ENCODE measurements at places on chromosomes 11 and 22.

DNA sequence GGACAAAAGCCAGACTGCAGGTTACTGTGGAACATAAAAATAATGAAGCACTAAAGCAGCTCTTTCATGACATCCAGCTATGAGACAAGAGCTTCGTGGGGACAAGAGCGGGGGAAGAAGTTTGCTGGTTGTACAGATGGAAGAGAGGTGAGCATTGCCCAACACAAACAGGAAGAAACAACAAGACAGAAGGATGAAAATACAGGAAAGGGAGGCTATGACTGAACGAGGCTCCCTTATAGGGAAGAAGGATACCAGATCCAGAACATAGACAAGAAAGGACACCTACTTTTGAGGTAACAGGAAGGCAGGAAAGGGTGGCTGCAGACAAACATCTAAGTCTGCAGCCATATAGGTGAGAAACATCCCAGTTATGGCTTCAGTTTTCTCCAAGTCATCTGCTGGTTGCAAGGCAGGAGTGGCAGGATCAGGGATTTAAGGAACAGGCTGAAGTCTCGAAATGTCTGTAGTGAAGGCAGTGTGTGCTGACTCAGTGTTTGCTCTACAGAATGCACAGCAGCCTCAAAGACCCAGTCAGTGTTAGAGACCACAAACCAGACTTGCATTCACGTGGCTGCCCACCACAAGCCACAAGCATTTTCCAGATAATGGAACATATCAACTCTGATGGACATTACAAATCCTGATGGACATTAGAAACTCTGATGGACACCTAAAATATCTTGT is 1.9 kb downstream of the CLTCL1 start:
- peak; percentile 75 for DNase-seq

DNA sequence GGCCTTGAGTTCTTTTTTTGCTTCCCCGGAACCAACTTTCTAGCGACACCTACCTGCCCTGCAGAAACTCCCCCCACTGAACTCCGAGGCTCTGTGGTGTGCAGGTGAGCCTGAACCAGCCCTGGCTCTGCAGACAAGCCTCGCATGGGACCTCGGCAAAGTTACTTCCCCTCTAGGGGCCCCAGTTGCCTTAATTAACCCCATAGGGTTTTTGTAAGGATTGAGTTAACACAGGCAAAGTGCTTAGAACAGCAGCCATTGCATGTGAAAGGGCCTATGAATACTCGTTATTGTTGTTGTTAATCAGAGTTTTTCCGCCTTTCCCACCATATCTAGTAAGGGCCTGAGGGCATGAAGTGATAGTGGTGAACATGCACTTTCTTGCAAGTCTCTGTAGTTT is 12.6 kb upstream of the SYT13 start:
- no peak for DNase-seq

- DNase-seq, result no peak
Observed at GRCh38 chr11:60763692-60764369, 7.2 kb downstream of the MS4A15 start.

DNA sequence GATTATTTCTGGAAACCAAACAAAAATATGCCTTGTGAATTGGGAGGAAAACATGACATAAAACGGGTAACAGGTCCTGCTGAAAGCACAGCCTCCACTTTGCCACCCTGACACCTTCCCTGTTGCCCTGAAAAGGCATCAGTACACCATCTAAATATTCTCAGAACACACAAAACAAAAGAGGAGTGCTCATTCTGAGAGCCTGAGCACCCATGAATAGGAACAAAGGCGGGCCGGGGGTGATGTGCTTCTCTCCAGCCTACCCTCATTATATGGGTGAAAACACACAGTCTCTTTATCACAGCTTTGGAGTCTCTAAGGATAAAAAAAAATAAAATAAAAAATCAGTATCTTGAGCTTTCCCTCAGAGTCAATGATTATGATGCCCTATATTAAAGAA is 19.7 kb downstream of the SCUBE2 start:
- DNase-seq, result no peak

DNA sequence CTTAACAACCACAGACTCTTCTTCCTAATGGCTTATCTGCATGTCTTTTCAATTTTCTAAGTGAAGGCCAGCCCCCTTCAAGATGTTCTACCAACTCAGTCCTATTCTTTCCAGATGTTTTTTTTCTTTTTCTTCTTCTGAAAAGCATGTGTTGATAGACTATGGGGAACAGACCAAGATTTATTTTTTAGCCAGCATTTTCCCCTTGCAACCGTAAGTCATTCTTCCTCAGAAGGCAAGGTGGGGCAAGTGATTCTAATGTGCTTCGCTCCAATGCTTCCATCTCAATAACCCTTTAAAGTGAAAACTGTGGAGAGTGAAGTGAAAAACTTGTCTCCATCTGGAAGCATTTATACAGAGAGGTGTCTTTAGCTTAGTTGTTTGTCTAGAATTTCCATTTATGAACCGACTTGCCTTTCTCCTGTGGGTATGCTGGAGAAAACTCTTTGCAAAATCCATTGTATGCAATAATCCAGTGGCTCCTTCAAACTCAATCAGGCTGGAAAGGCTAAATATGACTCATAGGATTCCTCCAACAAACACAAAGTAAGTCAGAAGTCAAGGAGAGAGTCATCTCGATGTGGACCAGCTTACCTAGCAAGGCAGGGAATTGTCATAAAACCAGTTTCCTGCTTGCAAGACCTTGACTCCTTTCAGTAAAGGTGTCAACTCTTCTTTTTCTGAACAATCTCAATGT is 83.7 kb downstream of the MAML2 start:
- peak; percentile 80 for DNase-seq

DNA sequence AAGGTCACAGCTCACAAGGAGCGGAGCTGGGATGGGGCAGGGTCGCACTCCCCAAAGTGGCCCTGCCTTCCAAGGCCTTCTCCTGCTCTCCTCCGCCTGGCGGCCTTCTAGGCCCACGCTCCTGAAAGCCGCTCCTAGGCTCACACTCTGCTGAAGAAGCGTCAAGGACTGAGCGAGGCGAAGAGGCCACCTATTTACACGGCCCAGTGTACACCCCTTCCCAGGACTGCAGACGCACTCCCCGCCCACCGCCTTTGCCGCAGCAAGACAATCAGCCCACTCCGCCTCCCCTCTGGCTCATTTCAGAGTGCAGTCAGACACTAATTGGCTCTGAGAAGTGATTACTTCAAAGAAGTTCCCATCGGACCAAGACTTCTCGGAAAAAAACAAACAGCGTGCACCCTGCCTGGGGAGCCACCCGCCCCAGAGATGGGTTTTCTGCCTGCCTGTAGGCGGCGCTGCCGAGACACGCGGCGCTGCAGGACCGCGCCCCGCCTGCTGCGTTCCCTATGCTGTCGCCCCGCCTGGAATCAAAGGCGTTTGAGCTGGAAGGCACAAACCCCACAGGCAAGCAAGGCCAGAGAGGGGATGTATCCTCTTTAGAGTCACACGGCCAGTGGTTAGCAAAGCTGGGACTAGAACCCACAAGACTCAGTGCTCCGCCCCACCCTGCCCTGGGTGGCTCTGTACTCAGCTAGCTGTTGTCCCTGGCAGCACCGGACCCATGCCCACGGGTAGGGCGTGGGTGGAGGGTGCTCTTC is 414.8 kb downstream of the BUD13 start:
- DNase-seq, result no peak

GRCh38 chr11:126628790-126629621 is 273.5 kb downstream of the ST3GAL4 start:
- DNase-seq, result peak; percentile 99

DNA sequence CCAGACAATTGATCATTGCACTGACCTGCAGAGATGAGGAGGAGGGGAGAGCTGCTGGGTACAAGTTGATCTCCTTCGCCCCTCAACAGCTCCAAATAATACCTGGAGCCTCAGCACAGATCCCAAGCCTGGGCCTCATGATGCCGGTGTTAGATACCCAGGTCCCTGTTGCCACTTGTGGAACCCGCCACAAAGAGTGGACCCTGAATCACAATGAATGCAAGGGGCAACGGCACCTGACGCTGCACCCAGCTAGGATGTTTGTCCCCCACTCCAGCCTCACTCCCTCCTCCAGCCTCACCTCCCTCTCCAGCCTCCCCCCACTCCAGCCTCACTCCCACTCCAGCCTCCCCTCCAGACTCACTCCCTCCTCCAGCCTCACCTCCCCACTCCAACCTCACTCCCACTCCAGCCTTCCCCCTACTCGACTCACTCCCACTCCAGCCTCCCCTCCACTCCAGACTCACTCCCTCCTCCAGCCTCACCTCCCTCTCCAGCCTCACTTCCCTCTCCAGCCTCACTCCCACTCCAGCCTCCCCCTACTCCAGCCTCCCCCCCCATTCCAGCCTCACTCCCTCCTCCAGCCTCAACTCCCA is 879.0 kb downstream of the BRD1 start:
- DNase-seq, result no peak

DNA sequence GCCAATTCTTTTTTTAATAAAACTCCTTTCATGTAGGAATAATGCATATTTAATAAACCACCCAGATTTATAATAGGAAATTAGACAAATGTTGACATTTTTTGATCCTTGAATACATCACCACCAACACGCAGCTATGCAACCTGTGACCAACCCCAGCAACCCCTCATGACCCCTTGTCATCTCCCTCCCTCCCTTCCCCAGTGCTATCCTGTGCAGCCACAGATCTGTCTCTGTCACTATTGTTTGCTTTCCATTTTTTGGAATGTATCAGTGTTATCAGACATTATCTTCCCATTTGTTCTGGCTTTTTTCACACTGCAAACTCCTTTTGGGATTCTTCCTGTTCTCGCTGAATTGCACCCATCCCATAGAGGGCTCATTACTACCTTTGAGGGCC is 114.1 kb downstream of the VPREB1 start:
- DNase-seq, result no peak

- DNase-seq, result no peak
Observed at GRCh38 chr11:119520966-119521365, 98.0 kb upstream of the THY1 start.

DNA sequence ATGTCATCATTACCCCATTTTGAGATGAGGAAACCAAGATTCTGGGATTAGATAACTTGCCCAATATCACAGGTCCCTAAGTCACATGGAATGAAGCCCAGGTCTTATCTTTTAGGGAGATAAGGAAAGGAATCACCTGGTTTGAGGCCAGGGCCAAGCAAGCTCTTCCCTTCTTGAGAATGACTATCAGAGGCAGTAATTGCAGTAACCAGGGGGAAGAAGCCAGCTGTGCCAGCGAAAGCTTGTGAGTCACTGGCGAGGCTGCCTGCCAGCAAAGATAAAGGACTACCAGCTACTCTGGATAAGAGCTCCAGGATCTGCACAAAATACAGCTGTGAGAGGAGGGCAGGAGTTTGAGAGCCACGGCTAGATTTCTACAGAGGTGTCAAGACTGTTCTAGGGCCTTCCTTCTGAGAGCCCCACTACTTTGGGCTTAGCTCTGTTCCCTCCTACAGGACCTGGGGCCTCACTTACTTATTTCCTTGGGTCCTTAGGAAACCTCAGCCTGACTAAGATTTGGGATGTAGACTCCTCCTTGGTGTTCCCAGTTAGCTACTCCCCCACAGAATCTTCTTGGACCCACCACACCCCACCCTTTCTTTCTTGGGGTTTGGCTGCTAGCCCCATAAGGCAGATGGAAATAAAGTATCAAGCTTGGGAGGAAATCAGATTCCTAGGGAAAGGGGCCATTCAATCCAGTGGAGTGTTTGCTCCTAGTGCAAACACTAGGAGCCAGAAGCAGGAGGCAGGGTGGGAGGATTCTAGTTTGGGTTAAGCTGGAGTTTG is 9.7 kb upstream of the CCKBR start:
- DNase-seq, result peak; percentile 80

DNA sequence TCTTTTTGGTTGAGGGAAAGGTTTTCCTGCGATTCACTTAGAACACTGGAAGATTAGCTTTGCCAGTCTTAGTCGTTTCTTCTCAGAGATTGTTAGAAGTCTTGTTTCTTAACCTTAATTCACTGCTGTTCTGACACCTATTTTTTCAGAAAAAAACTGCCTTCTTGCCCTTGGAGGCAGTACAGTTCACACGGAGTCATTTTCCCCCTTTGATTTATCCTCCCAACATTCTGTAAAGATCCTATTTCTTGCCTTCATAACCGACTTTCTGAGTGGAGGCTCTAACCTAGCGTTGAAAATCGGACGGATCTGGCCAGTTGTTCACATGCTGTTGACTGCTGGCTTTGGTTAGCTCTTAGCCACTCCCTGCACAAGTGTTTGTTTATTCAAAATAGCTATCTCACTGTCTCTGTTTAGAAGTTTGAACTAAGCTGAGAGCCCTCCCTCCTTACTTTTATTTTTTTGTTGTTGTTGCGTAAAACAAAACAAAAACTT is 737 bp downstream of the BCL2L13 start:
- peak; percentile 68 for DNase-seq

GRCh38 chr11:3340025-3340424 is 38.9 kb downstream of the ZNF195 start:
- peak; percentile 83 for DNase-seq

- peak; percentile 39 for DNase-seq
Observed at GRCh38 chr22:20013382-20013871, 3.2 kb downstream of the ARVCF start.

GRCh38 chr22:38569181-38569971 is 607 bp downstream of the DMC1 start:
- DNase-seq, result no peak

DNA sequence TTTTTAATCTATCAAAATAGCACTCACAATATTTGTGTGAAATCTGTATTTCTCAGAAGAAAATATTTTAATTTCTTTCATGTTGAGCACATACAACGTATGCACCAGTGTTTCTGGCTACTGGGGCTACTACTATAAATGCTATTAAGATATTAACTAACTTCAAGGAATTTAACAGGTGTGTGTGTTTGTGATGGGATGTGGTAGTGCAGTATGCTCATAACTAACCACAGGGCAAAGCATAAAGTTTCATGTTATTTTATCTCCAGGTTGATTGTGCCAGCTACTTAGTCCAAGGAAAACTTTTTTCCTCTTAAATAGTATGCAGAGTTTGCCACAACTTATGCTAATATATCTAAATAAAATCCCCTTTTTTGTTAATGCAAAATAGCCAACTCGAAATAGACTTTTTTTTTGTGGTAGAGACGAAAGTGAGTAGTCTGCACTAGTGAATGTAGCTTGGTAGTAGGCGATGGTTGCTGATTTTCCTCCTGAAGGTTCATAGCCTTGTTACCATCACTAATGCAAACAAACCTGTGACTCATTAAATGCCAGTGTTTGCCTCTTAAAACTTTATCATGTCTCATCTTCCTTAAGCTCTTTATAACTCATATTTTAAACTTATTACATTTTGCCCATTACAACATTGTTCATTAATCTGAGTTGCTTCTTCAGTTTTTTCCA is 565.5 kb upstream of the ANO3 start:
- no peak for DNase-seq

- DNase-seq, result peak; percentile 16
Observed at GRCh38 chr11:13668957-13669521, 571 bp downstream of the FAR1 start.

- no peak for DNase-seq
Observed at GRCh38 chr11:80616070-80616800, 1175.4 kb upstream of the TENM4 start.

- DNase-seq, result no peak
Observed at GRCh38 chr22:47406896-47407295, 644.4 kb downstream of the TBC1D22A start.

DNA sequence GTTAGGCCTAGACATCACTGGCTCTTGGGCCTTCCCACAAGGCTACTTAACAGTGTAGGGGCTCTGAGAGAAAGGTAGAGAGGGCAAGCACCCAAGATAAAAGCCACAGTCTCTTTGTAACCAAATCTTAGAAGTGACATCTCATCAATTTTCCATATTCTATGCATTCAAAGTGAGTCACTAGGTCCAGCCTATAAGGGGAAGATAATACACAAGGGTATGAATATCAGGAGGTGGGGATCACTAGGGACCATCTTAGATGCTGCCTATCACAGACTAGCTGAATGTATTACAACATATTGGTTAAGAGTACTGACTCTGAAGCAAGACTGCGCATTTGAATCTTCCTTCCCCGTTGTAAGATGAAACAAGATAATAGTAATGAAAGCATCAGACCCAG is 144.1 kb downstream of the RBFOX2 start:
- no peak for DNase-seq
